ENCODE measurements at places on chromosomes 3 and 15. TPM values are rescaled to one million over a fixed set of nuclear protein-coding genes. Genes with fewer than 3 reads are reported as not detected.

The GOLGA6L4 gene
- 2.5 TPM for total RNA-seq

GRCh38 chr3:41352510-41352909 is 153.2 kb downstream of the CTNNB1 start:
- no peak for DNase-seq

DNA sequence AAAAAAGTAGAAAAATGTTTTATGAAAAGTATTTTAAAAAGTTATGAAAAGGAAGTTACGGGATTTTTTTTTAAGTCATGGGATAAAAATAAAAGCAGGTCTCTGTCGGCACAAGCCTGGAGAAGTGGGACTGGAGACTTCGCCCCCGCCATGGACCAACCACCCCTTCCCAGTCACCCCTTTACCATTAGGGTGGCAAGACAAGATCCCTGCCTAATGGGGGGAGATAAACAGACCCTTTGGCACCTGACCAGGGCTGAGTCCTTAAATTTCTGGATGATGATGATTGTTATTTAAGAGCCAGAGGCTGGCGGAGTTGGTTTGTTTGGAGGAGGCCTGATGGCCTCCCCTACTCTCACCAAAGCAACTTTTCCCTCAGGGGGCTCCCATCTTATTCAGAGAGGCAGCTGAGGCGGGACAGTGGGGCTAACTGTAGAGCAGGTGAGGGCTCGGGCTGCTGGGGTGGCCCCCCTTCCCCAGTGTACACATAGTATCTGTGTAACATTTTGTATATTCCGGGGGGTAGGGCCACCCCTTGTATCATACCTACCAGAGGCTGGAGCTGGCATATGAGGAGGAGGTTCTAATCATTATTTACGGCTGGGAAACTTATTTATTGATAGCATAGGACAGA is 74.0 kb downstream of the ADAMTS7 start:
- peak; percentile 24 for DNase-seq

GRCh38 chr15:98823012-98823458 is 174.7 kb downstream of the IGF1R start:
- DNase-seq, result no peak

GRCh38 chr15:96327155-96327741 is 3.3 kb upstream of the NR2F2 start:
- no peak for DNase-seq

Data from cardiac septum (tissue), 1 donor.